ENCODE measurements at places on chromosomes 7 and 10. TPM values are rescaled to one million over a fixed set of nuclear protein-coding genes. Genes with fewer than 3 reads are reported as not detected.

GHRHR gene
- polyA plus RNA-seq = 0.33 TPM

RNLS gene
- 15.3 TPM for polyA plus RNA-seq

NAT16 gene
- not detected for polyA plus RNA-seq

TFEC gene
- 37.8 TPM for polyA plus RNA-seq

CCDC146 gene
- polyA plus RNA-seq = 33.8 TPM

RPEL1 gene
- polyA plus RNA-seq = 0.18 TPM

EPHB4 gene
- 85.3 TPM for polyA plus RNA-seq

OPALIN gene
- not detected for polyA plus RNA-seq

JCAD gene
- polyA plus RNA-seq = 29.7 TPM

SPOCK2 gene
- polyA plus RNA-seq = 129 TPM

OPN1SW gene
- 2.2 TPM for polyA plus RNA-seq

CLIP2 gene
- 22.3 TPM for polyA plus RNA-seq

GPC2 gene
- 11.5 TPM for polyA plus RNA-seq

TRIM50 gene
- polyA plus RNA-seq = 0.32 TPM

MRPS24 gene
- polyA plus RNA-seq = 64.6 TPM

GLI3 gene
- 18.9 TPM for polyA plus RNA-seq

CALCR gene
- 1.0 TPM for polyA plus RNA-seq

ALOX5 gene
- 3.5 TPM for polyA plus RNA-seq

ST8SIA6 gene
- polyA plus RNA-seq = 1.7 TPM

ACSM6 gene
- 0.86 TPM for polyA plus RNA-seq

Measured in left kidney (tissue), 8 donors.